ENCODE measurements at places on chromosomes 4 and X.

DNA sequence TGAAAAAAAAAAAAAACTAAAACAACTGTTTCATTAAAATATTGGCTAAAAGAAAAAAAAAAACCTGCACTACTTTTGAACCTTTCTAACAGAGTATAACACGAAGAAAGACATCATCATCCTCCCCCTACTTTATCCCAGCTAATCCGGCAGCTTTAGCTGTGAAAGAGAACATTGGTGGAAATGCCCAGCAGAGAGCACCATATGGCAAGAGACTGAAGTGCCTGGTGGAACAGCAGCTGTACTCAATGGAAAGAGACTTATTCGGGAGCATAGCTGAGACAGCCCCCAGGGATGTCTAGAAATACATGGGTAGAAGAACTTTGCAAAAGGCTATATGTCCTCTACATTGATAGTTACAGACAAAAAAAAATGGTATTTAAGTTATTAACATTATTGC lies 30.3 kb downstream of the STPG2 start:
- DNase-seq, result peak; percentile 38

GRCh38 chr4:76178296-76178695 lies 30.1 kb upstream of the NUP54 start:
- no peak for DNase-seq

- no peak for DNase-seq
Observed at GRCh38 chr4:16006771-16007446, 43.9 kb upstream of the FGFBP2 start.

DNA sequence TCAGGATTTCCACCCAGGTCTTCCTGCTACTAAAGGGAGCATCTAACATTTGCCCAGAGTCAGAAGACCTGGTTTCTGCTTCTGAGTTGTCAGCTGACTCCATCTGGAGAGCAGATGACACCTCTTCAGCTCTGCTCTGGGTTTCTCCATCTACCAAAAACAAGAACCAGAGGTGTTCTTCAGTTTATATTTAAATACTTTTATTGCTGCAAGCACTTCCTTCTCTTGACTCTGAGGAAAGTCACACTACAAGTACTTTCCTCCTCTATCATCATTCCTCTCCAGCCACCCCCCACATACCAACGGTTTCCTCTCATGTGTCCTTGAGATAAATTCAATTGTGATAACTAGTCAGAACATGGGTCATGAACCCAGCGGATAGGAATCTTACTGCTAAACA lies 88.4 kb downstream of the PPP3CA start:
- no peak for DNase-seq

DNA sequence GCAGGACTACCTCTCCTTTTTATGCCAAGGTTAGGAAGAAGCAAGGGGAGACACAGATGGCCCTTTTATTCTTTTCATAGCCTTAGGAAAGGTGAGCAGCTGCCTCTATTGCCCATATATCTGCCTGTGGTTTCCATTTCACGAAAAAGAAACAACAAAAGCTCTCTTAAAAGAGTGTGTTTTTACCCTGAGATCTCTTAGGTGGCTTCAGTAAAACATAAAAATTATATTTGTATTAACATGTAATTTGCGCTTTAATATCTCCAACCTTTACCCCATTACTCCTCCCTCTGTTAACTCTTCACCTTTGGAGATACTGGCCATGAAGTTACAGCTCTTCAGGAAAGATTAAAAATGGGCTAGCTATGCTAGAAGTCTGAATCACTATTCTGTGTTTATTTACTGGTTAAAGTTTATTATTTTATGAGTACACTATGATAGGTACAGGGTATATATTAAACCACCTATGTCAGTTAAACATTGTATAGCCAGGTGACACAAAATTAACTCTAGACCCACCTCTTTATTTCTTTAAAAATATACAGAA lies 15.0 kb upstream of the SULT1B1 start:
- no peak for DNase-seq
